HuH-7.5 (cell line): ENCODE measurements at places on chromosomes 12 and 14.

GRCh38 chr12:27289414-27289813 lies 43.2 kb upstream of the BMAL2 start:
- no peak for DNase-seq

DNA sequence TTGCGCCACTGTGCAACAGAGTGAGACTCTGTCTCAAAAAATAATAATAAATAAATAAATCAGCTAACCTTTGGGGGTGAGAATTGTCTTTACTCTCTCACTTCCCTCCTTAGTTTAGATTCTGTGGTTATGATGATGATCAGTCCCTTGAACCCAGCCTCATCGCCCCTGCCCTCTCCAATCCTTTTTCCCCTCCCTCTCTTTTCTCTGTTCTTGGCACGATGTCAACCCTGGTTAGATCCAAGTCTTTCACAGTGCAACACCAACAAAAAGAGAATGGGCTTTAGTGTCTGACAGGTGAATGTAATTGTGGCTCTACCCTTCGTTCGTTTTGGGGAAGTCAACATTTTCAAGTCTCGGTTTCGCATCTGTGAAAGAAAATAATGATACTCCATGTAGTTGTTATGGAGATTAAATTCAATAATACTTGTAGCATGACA lies 59.0 kb downstream of the NTN4 start:
- no peak for DNase-seq

DNA sequence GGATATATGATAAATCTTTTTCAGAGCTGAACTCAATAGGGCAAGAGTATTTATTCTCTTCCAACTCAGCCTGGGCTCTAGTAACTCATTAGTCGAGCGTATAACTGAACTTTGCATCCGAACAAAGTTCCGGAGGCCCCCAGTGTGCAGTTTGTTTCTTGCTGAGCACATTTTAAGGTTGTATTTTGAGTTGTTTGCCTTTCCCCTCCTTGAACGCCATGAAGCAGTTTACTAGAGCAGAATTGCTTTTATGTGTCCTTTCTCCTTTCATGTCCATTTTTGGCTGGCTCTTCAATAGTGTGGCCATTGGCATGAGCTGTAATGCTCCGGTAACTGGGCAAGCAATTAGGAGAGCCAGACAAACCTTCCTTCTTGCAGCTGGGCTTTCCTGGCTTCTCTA lies 105.3 kb downstream of the WIF1 start:
- peak; percentile 9 for DNase-seq

DNA sequence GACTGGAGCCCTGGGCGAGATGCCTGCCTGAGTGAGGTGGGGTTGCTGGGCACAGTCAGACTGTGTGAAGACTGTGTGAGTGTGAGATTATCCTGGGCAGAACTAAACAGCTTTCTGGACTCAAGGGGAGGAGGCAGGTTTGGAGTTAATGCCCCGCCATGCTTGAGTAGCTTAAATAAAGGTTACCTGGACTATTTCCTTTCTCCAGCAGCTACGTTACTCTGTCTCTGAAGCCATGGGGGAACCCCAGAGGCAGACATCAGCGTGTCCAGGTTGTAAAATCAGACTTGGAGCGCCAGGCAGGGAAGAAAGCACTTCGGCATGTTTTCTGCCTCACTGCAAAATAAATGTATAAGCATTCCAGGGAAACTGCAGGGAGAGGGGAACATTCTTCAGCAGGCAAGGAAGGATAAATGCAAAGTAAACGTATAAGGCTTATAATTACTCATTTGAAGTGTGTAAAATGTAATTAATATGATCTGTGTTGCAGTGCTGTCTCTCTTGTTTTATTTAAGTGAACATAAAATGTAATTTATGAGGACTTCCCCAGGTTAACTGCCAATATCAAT lies 129.7 kb downstream of the CHST11 start:
- DNase-seq, result no peak

DNA sequence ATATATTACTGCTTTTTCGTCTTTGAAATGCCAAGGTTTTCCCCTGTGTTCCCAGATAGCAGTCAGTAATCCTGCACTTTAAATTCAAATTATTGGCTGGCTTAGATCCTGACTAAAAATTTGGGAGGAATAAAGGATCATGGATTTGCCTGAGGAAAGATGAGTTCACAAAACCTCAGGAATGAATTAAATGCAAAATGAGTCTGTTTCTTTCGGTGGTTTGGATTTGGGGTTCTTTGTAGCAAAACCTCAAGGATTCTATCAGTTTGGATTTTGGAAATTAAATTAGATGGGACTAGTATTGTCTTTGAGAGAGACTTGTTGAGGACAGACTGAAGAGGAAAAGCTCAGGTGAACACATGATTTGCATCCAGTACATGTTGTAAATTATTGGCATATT lies 36.1 kb downstream of the PPFIBP1 start:
- no peak for DNase-seq

GRCh38 chr14:70624972-70625371 lies 16.7 kb upstream of the TTC9 start:
- DNase-seq, result no peak

GRCh38 chr12:42701084-42701483 lies 111.5 kb upstream of the PRICKLE1 start:
- no peak for DNase-seq

GRCh38 chr14:103172921-103173320 lies 49.7 kb downstream of the TNFAIP2 start:
- no peak for DNase-seq

- no peak for DNase-seq
These were observed 257.7 kb downstream of the BTG1 start for GRCh38 chr12:91887957-91888356.

GRCh38 chr12:1360441-1361210 lies 233.8 kb downstream of the FBXL14 start:
- DNase-seq, result no peak

GRCh38 chr14:92322516-92322915 lies 449 bp upstream of the SLC24A4 start:
- no peak for DNase-seq

- DNase-seq, result no peak
These were observed 8.4 kb upstream of the EID3 start for GRCh38 chr12:104294927-104295668.

- no peak for DNase-seq
These were observed 325.8 kb upstream of the OR4E1 start for GRCh38 chr14:21999402-21999801.

- no peak for DNase-seq
These were observed 52.1 kb downstream of the GALNT4 start for GRCh38 chr12:89472508-89472907.

DNA sequence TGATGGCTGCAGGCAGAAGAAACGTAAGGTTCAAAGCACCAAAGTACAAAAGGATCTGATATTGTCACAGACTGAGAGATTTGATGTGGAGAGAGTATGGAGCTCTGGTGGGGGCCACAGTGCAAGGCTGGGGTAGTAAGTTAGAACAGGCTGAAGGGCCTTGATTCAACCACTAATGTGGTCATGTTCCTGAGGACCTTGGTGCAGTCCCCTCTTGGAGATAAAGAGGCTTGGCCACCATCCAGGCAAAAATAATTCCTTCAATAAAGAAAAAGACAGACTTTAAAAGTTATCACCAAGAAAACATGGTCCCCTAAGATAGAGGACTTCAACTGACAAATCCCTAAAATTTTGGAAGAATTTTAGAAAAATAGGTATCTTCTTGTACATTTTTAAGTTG lies 17.4 kb downstream of the CAPZA3 start:
- DNase-seq, result no peak

DNA sequence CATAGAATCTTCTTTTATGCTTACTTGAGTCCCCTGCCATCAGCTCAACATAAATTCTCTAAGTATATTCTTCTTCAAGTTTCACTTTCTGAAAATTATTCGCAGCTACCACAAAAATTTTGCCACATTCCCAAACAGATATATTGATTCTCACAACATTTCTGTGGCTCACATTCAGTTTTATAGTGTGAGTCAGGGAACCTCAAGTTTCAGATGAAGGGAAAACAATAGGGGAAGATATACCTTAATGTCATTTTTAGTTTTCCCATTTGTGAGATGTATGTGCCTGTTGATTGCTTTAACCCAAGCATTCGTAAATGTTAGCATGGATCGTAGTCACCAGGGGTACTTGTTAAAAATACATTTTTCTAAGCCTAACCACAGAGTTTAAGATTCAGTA lies 465.8 kb downstream of the CCER1 start:
- no peak for DNase-seq

GRCh38 chr14:68681256-68682011 lies 111.4 kb downstream of the ZFP36L1 start:
- DNase-seq, result no peak

- DNase-seq, result no peak
These were observed 74.3 kb downstream of the LMO3 start for GRCh38 chr12:16531621-16532020.

GRCh38 chr12:25546318-25546717 lies 6.8 kb downstream of the LMNTD1 start:
- DNase-seq, result no peak

GRCh38 chr12:5033883-5034282 lies 9.8 kb upstream of the KCNA5 start:
- DNase-seq, result no peak

GRCh38 chr14:51225751-51226150 lies 14.3 kb upstream of the TMX1 start:
- DNase-seq, result no peak

GRCh38 chr12:8564656-8565055 lies 24.0 kb upstream of the CLEC4E start:
- no peak for DNase-seq

DNA sequence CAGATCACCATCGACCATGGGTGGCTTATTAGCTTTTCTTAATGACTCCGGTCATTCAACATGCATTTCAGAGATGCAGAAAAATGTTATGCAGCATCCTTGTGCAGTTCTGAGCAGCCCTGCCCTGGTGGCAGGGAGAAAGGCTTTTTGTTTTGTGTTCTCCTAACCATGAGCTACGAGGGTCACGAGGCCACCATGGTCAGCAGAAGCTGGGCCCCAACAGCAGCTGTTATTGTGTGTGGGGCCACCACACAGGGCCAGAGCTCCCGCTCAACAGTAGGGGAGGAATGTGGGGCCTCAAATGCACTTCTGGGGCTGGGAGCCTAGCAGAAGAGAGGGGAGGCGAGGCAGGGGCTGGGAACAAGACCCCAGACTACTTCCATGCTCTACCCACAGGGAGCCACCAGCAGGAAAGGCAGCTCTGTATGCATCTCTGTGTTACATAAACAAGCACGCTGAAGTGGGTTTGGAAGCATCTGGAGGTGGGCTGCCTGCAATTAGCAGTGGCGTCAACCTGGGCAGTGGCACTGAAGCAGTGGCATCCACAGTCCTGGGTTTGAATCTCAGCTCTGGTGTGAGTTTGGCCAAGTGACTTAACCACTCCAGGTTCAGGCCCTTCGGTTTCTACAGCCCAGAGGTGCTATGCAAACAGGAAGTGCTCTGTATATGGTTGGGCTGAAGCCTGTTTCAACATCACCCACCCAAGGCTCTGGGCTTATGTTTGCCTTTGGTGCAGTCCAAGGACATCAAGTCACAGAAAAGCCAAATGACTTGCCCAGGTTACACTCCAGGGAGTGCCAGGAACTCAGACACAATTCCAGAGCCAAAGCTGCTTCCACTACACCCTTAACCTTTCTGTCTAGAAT lies 16.3 kb downstream of the GLTP start:
- peak; percentile 68 for DNase-seq

DNA sequence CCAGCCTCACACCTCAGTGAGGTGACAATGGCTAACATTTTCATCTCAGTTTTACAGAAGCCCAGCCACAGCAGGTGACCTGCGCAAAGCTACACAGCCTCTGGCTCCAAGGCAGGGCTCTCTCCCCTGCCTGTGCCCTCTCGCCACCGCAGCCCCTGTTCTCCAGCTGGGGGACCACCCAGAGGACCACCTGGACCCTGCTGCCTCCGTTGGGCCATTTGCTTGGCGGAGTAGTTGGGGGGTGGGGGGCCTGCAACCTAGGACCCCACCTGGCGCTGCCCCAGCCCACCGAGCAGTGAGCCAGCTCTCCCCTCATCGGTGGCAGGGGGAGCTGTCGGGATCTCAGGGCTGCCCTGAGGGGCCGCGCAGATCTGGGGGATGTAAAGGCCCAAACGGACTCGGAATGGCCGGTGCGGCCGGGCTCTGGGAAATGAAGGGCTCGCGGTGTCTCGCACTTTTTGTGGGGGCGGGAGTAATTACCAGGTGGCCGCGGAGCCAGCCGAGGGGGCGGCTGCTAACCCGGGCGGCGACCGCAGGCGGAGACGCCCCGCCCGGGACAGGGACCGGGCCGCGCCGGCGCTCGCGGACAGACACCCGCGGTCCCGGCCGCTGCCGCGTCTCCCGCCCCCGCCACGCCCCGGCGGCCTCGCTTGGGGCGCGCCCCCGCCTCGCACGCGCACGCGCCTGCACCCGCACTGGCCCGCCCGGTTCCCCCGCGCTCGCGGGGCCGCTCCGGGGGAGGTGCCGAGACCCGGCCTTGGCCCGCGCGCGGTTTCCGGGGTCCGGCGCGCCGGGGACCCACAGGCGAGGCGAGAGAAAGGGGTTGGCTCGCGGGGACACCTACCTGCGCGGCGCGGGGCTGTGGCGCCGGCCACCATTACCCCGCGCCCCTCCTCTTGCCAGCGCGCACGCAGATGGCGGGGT lies 8.6 kb upstream of the GPR68 start:
- DNase-seq, result no peak

GRCh38 chr12:83031196-83031595 lies 344.5 kb downstream of the TMTC2 start:
- DNase-seq, result no peak

GRCh38 chr14:63928744-63929174 lies 76.0 kb downstream of the SYNE2 start:
- DNase-seq, result no peak

GRCh38 chr12:55692631-55693322 lies 14.9 kb downstream of the ITGA7 start:
- no peak for DNase-seq

- no peak for DNase-seq
These were observed 892.9 kb upstream of the USP15 start for GRCh38 chr12:61367281-61367785.

DNA sequence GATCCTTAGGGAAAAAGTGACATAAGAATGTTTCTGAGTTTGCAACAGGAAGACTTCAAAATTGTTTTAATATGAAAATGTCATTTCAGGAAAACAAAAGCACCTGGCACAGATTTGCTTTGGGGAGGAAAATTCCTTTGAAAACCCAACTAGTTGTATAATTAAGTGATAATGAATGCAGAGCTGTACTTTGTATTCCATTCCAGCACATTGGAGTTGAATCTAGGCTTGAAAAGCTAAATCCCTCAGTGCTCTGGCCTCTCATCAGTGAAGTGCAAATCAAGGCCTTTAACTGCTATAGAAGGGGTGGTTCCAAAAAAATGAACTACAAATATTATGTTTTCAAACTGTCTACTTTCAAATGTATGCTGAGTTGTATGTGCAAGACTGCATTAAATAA lies 19.6 kb upstream of the C12orf42 start:
- no peak for DNase-seq

- DNase-seq, result no peak
These were observed 74.7 kb downstream of the TRIM9 start for GRCh38 chr14:51020024-51020710.

GRCh38 chr14:90381011-90381786 lies 15.6 kb upstream of the CALM1 start:
- no peak for DNase-seq

GRCh38 chr14:25833341-25834126 lies 764.3 kb downstream of the NOVA1 start:
- peak; percentile 5 for DNase-seq
